Upper lobe of left lung (tissue), 6 donors: ENCODE measurements at places on chromosomes 13 and 19. TPM values are rescaled to one million over a fixed set of nuclear protein-coding genes. Genes with fewer than 3 reads are reported as not detected.

The TEX26 gene
- not detected for total RNA-seq

The ZNF417 gene
- 24.1 TPM for total RNA-seq

The FUT2 gene
- total RNA-seq = not detected

The IL12RB1 gene
- total RNA-seq = 8.8 TPM

The TFPT gene
- total RNA-seq = 17.3 TPM

The ZNF708 gene
- total RNA-seq = 10.8 TPM

The SMAD9 gene
- total RNA-seq = 9.9 TPM

The PROZ gene
- not detected for total RNA-seq

The GPR32 gene
- not detected for total RNA-seq

The RAB4B gene
- total RNA-seq = 78.5 TPM

The FRY gene
- 65.7 TPM for total RNA-seq

The CATSPERD gene
- 1.7 TPM for total RNA-seq

The HNRNPA1L2 gene
- total RNA-seq = 6.7 TPM

The SIGLEC9 gene
- 29.0 TPM for total RNA-seq

The LILRA1 gene
- total RNA-seq = 4.2 TPM

The KIR2DL1 gene
- total RNA-seq = not detected

The ADGRE3 gene
- total RNA-seq = 1.0 TPM

The CABP5 gene
- total RNA-seq = not detected

The CEACAM4 gene
- total RNA-seq = 8.6 TPM

The GCDH gene
- total RNA-seq = 19.3 TPM

The CYP4F12 gene
- total RNA-seq = 5.7 TPM

The PPM1N gene
- 1.1 TPM for total RNA-seq

The LSM7 gene
- 95.1 TPM for total RNA-seq

The FLT1 gene
- 47.9 TPM for total RNA-seq

The CYP4F8 gene
- not detected for total RNA-seq

The ACTN4 gene
- total RNA-seq = 585 TPM

The CCDC159 gene
- total RNA-seq = 50.8 TPM

The ZSCAN1 gene
- total RNA-seq = 2.1 TPM

The FOXA3 gene
- 1.2 TPM for total RNA-seq

The CYP2A13 gene
- total RNA-seq = not detected

The IL27RA gene
- 24.4 TPM for total RNA-seq

The PSG5 gene
- not detected for total RNA-seq

The GPC5 gene
- total RNA-seq = 13.6 TPM
